Stimulated activated CD4-positive, alpha-beta T cell treated with anti-CD3 and anti-CD28 coated beads, Interleukin-1b, Interleukin-23, amount 100 ng/mL, for 1 hour (primary cell): ENCODE measurements at places on chromosomes 4 and X.

GRCh38 chr4:7169134-7169533 lies 23.2 kb upstream of the SORCS2 start:
- no peak for DNase-seq

DNA sequence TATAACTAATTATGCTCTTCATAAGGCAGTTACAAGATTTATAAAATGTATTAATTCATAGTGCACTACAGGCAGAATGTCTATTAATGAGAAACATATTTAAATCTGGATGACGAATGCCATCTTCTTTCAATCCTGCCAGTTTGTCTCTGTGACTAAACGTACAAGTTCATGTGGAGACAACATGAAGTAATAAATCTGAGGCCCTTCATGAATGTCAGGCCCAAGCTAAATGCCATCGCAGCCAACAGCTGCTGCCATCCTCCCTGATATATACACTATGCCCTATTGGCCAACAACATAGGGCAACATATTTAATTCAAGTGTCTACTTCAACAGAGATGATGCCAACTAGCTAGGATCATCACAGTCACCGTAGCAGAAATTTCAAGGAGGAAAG lies 43.7 kb downstream of the TSPAN5 start:
- no peak for DNase-seq

GRCh38 chr4:6888506-6889071 lies 21.0 kb upstream of the TBC1D14 start:
- no peak for DNase-seq

GRCh38 chr4:19187096-19187495 lies 1064.6 kb upstream of the SLIT2 start:
- DNase-seq = no peak

- DNase-seq = no peak
Observed at GRCh38 chr4:166823126-166823525, 411.2 kb downstream of the SPOCK3 start.

DNA sequence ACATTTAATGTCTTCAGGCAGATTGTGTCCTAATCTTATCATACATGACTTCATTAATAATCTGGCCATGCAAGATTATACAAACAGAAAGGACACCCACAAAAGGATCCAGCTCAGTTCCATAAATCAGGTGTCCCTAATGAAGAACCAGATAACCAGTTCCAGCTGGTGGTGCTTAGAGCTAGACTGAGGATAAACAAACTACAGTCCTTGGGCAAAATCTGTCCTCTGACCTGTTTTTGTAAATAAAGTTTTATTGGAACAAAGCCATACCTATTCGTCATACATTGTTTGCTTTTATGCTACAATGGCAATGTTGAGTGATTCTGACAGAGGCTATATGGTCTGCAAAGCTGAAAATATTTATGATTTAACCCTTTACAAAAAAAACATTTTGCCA lies 199.5 kb downstream of the MID1IP1 start:
- no peak for DNase-seq

GRCh38 chr4:182141061-182141460 lies 102.1 kb upstream of the TENM3 start:
- DNase-seq = no peak
